ENCODE measurements at places on chromosomes 6 and 20. TPM values are rescaled to one million over a fixed set of nuclear protein-coding genes. Genes with fewer than 3 reads are reported as not detected.

Gene PNLDC1
- 0.74 TPM for total RNA-seq

Gene VSX1
- not detected for total RNA-seq

Gene PPP1R16B
- 77.2 TPM for total RNA-seq

Gene CST4
- total RNA-seq, result not detected

Gene LPA
- total RNA-seq, result not detected

Gene SIRPA
- not detected for total RNA-seq

Gene PDRG1
- total RNA-seq, result 19.1 TPM

Gene TCFL5
- 3.7 TPM for total RNA-seq

Gene PACSIN1
- total RNA-seq, result 0.09 TPM

Gene PRRT1
- 0.17 TPM for total RNA-seq

Gene CALHM5
- total RNA-seq, result not detected

Gene HM13
- 164 TPM for total RNA-seq

Gene NRN1
- 1.1 TPM for total RNA-seq

Gene TRAPPC3L
- total RNA-seq, result not detected

Gene SOBP
- not detected for total RNA-seq

Gene TSPO2
- total RNA-seq, result not detected

Data from activated T-helper 17 cell treated with anti-CD3 and anti-CD28 coated beads, Interleukin-2, amount 50 U/mL, for 72 hours (primary cell).